ENCODE measurements at places on chromosomes 7 and 10. TPM values are rescaled to one million over a fixed set of nuclear protein-coding genes. Genes with fewer than 3 reads are reported as not detected.

The CUTC gene
- 16.3 TPM for total RNA-seq

The UFSP1 gene
- 1.2 TPM for total RNA-seq

The EIF5AL1 gene
- 0.30 TPM for total RNA-seq

The KCP gene
- total RNA-seq: 1.4 TPM
